NCI-H2227 treated with DMSO at 0.1 percent for 48 hours (cell line): ENCODE measurements at places on chromosomes 1 and 21.

DNA sequence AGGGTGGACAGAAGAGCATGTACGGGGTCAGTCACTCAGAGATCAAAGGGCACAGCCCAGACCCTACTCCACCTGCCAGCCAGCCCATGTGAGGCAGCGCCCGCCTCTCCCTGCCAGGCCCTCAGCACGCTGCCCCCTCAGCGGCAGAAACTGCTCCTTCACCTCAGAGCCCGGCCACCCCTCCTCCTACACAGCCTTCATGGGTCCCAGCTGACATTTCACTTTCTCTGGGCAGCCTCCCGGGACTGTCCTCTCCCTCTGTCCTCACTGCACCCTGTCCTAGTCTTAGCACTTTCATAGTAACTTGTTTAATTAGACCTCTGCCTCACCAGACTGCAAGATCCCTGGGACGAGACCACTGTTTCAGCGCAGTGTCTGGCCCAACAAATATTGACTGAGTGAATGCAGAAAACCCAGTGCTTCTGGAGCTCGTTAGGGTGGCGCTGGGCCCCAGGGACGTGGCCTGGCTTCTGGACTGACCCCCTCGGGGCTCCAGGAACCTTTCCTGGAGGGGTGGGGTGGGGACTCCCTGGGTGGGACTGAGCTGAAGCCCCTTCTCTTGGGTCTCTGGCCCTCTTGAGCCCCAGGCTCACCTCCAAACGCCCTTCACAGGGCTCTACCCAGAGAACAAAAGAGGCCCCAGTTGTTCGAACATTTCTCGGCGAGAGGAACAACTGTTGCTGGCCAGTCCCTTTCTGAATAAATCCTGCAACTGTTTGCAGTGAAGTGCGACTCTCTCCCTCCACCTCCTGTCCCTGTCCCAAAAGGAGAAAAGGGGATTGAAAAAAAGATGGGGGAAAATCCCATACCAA lies 114.9 kb downstream of the CASZ1 start:
- DNase-seq, result no peak

GRCh38 chr1:204834336-204834735 lies 36.3 kb upstream of the NFASC start:
- DNase-seq, result peak; percentile 45

DNA sequence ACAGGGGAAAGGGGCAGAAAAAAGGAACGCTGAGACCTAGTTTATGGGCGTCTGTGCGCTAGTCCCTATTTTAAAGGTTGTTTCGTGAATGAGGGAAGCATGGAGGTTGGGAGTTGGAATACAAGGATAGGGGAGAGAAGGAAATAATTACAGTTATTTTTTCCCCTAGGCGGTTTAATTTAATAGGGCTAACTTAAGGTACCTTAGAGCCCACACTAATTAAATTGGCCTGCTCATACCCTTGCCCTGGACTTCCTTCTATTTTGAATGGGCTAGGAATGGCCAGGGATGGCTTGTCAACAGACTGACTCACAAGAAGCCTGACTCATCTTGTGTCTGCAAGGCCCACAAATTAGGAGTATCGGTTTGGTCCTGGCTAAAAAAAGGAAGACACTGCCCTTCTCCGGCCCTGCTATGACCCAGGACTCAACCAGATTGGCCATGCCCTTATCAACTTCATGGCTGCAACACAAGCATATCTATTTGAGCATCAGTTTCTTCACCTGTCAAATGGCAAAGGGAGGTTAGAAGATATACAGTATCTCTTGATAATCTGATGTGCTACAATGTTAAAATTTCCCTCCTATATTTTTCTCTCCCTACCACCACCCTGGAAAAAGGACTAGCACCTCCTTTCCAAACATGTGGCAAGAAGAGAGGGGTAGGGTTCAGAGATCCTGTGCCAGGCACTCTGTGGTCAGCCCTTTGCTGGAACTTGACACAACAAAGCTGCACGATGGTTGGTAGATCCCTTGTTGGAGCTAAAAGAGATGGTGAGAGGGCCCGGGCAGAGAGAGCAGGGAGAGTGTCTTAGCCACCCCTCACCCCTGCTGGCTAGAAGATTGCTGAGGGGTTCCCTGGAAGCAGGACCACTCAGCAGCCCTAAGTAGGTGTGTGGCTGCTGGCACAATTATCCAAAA lies 2.2 kb upstream of the SSBP3 start:
- no peak for DNase-seq

GRCh38 chr1:172885971-172886370 lies 164.8 kb downstream of the TNFSF18 start:
- no peak for DNase-seq

- no peak for DNase-seq
Observed at GRCh38 chr1:184116287-184116686, 64.8 kb downstream of the TSEN15 start.

GRCh38 chr21:31282095-31282709 lies 61.9 kb downstream of the TIAM1 start:
- DNase-seq, result no peak

GRCh38 chr21:27498025-27498424 lies 531.1 kb upstream of the ADAMTS5 start:
- no peak for DNase-seq

DNA sequence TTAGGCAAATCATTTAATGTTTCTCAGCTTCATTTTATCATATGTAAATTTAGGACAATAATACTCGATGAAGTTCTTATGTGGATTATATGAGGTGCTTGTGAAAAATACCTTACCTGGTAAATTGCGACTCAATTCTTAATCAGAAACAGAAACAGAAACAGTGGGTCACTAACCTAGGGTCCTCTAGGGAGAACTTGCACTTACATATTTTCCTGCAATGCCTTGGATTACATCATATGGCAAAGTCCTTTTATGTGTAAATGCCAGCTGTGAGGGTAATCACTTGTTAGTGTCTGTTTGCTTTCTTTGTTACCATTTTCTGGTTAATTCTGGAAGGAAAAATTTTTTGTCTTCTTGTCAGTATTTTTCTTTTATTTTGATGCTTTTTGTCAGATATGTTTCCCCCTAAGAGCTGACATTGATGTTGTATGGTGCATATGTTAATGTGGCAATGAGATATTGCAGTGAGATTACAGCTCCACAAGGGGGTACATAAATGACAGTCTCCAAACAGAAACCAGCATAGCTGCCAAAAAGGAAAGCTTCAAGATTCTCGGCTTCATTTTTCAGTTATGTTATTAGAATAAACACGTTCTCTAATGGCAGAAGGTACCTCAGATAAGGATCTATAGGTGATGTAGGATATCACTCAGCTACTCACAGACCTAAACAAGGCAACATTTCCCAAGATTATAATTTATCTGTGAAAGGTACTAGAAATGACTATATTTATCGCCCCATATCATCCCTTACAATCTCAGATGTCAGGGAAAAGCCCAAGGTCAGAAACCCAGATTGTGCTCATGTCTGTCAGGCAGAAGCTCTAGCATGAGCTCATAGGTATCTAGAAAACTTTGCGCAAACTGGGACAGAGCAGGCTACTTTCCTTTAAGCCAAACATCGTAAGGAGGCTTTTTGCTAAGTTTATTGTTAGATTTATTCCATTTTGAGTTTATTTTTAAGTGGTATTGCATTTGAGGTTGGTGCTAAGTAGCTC lies 119.9 kb downstream of the FASLG start:
- DNase-seq, result no peak

DNA sequence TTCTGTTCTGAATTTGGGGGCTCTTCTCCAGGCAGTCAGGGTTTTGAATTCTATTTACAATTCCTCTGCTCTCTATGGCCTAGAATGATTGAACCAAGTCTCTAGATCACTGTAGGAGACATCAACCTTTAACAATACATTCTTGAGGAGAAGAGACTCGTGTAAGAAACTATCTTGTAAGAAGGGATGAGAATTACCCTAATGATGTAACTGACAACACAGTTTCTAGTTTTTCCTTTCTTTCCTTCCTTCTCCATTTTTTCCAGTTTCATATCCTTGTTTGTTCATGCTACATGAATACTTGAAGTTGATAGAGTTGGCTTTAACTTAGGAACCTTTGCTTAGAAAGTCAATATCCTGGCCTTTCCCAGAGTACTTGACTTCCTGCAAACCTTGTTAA lies 1.3 kb upstream of the ATP1A1 start:
- no peak for DNase-seq

GRCh38 chr21:27817074-27817473 lies 850.2 kb upstream of the ADAMTS5 start:
- no peak for DNase-seq

- DNase-seq, result no peak
Observed at GRCh38 chr1:31703431-31704270, at the start of gene COL16A1. TSS of gene COL16A1 (minus strand) at chr1:31704017. CDS start at chr1:31702193, 1,824 bp downstream.

GRCh38 chr1:171597203-171597602 lies 24.8 kb upstream of the MYOCOS start:
- no peak for DNase-seq

DNA sequence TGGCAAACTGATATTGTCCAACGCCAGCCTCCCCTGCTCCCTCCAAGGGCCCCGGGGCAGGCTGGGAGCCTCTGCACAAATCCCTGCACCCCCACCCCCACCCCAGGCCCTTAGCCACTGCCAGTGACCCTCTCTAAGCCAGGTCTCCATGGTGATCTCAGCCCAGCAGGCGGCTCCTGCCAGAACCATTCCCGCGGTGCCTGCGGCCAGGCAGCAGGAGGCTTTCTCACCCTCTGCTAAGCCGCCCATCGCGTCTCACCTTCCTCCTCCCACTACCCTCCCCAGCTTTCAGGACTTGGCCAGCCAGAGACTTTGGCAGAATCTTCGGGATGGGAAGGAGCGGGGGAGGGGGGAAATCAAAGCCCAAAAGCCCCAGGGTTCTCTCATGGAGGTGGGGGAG lies 46.8 kb upstream of the WASF2 start:
- DNase-seq, result no peak

- no peak for DNase-seq
Observed at GRCh38 chr21:42012763-42013329, 2.7 kb upstream of the ZBTB21 start.

DNA sequence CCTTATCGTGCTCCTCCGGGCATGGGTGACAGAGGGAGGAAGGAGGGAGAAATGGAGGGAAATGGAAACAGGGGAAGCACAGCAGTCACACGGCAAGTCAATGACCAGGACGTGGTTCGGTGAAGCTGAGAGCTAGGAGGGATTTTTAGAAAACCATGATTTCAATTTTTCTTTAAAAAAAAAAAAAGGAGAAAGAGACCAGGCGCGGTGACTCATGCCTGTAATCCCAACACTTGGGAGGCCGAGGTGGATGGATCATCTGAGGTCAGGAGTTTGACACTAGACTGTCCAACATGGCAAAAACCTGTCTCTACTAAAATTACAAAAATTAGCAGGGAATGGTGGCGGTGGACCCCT lies 776 bp upstream of the TNFRSF9 start:
- DNase-seq, result no peak

DNA sequence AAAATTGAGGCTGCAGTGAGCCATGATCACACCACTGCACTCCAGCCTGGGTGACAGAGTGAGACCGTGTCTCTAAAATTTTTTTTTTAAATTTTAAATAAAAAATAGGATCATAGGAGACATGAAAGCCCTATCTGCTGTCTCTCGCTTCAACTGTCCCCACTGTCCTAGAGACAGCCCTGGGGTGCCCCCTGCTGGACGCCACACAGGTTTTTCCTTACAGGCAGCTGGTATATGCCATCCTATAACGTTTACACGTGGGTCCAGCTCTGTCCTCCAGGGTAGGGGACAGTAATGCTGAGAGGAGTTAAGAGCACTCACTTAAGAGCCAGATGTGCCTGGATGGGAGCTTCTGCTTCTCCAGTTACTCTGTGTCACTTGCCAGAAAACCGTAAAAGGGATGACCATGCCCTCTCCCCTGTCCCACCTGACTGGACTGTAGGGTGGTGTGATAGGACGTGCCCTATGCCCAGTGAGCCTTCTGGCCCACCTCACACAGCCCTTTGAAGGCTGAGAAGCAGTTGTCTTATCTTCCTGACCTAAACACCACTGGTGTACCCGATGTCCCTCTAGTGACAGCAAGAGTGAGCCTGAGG lies 8.5 kb downstream of the FBXO2 start:
- peak; percentile 86 for DNase-seq

- DNase-seq, result no peak
Observed at GRCh38 chr1:3658231-3658615, 5.9 kb downstream of the TP73 start.

DNA sequence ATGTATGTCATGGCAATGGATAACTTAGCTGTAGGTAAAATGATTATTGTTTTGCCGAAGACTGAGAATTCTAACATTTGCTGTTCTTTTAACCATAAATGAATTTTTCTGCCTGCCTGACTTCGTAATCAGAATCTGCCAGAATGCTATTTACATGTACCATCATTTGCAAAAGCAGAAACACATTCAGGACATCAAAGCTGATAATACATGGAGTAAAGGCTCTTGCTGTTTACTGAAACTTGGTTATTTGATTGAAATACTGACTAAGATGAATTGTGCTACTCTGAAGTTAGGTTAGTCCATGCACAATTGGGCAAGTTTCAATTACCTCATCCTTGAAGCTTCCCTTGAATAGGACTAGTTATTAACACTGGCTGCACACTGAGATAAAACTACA lies 293.8 kb downstream of the PLA2G4A start:
- DNase-seq, result no peak

GRCh38 chr1:37284053-37284452 lies 190.3 kb upstream of the ZC3H12A start:
- DNase-seq, result no peak

- DNase-seq, result no peak
Observed at GRCh38 chr1:78255383-78255782, 209.6 kb downstream of the GIPC2 start.

DNA sequence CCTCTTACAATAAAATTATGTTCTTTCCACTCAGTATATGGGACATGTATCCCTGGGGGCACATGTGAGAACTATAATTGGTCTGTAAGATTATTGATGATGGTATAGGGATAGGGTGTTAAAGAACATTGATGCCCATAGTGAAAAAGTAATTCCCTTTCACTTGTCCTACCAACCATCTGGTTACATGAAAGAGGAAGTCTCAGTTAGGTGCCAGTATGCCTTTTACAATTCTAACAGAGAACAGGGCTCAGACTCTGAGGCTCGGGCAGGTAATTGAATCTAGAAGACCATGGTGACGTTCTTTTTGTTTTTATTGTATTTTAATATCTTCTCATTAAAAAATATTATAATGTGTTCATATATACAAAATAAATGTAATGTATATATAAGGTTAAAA lies 113.6 kb downstream of the FGGY start:
- DNase-seq, result no peak

GRCh38 chr1:113217447-113218208 lies 144.6 kb downstream of the LRIG2 start:
- no peak for DNase-seq

GRCh38 chr1:168504064-168504837 lies 39.5 kb downstream of the XCL2 start:
- no peak for DNase-seq

GRCh38 chr1:3564921-3565831 lies 46.1 kb downstream of the MEGF6 start:
- peak; percentile 6 for DNase-seq

DNA sequence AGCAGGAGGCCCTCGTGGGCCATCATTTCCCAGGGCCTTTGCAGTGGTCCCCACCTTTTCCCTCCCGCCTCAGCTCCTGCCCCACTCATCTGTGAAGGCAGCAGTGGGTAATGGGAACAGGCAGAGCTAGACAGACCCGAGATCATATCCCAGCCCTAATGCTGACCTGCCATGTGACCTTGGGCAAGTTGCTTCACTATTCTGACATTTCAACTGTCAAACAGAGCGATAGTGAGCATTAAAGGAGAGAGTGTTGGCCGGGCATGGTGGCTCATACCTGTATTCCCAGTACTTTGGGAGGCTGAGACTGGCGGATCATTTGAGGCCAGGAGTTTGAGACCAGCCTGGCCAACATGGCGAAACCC lies 51.7 kb downstream of the RPS6KA1 start:
- DNase-seq, result no peak

- no peak for DNase-seq
Observed at GRCh38 chr21:31660591-31660990, 1.1 kb downstream of the SOD1 start.

- DNase-seq, result no peak
Observed at GRCh38 chr1:77605246-77606026, 77.0 kb downstream of the ZZZ3 start.
